Fibroblast of skin of left quadriceps (primary cell): ENCODE measurements at places on chromosomes 12 and 14.
A peak's percentile ranks its signal among the peaks of the same experiment; 100 is the strongest.

DNA sequence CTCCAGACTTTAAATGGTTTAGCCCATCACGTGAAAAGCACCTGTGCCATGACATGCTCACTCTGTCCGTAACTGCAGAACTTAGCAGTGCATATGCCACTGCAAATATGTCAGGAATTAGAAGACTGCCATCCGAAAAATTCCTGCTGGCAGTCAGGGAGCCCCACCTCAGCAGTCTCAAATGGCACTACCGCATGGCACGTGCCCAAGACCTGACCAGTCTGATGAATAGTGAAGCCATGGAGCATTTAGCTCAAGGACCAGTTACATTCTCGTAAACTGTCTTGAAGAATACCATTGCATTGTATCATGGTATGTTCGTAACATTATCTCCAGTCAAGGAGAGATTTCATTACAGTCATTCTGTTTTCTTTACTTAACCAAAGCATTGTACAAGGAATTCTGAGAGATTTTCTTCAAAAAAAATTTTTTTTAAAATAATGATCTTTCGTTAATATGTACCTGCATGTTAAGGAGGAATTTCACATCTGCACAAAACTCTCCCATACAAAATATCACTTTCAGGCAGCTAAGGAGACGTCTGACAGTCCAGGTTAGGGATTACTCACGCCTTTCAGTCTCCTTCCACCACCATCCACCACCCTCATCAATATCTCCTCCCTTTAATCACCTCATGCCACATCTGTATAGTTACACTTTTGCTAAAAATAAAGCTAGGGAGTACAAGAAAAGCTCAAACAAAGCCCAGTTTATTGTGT is 138.5 kb downstream of the ANO2 start:
- DNase-seq: no peak

GRCh38 chr12:106227641-106228319 is 20.0 kb downstream of the CKAP4 start:
- no peak for DNase-seq

GRCh38 chr12:63196168-63196567 is 45.2 kb upstream of the AVPR1A start:
- DNase-seq: no peak

GRCh38 chr12:117038023-117038680 is 61.1 kb downstream of the TESC start:
- DNase-seq: no peak

DNA sequence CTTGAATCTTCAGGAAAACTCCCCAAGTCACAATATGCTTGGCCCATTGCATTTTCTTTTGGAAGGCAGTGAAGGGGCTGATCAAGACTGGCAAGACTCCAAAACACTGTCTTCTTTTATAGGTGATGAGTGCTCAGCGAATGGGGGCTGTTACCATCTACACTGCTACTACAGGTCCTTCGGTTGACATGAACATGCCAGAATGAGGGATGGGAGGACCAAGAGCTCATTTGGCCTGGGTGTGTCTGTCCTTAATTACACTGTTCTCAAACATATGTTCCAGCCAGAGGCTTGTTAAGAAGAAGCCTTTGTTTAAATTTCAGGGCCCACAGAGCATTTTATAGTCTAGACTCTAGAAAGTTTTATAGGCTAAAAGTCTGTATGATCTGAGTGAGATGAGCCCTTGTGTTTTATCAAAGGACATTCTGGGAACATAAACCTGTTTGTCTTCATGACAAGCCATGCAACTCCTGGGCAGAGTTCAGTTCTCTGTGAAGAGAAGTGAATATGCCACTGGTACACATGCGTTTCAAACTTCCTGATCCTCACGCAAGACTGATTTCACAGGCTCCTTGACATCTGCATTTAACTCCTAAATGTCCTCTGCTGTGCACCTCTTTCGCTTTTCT is 4.7 kb upstream of the FAM234B start:
- no peak for DNase-seq

- DNase-seq: peak; percentile 81
These were observed 81.1 kb downstream of the PELI2 start for GRCh38 chr14:56199095-56199981.

GRCh38 chr12:110165540-110166159 is 41.5 kb downstream of the IFT81 start:
- no peak for DNase-seq

- no peak for DNase-seq
These were observed 8.7 kb upstream of the ZNF385A start for GRCh38 chr12:54393207-54393609.

- no peak for DNase-seq
These were observed 786 bp downstream of the RHEBL1 start for GRCh38 chr12:49068879-49069506.

- DNase-seq: no peak
These were observed 383.5 kb downstream of the ZFP36L1 start for GRCh38 chr14:68409387-68409786.

DNA sequence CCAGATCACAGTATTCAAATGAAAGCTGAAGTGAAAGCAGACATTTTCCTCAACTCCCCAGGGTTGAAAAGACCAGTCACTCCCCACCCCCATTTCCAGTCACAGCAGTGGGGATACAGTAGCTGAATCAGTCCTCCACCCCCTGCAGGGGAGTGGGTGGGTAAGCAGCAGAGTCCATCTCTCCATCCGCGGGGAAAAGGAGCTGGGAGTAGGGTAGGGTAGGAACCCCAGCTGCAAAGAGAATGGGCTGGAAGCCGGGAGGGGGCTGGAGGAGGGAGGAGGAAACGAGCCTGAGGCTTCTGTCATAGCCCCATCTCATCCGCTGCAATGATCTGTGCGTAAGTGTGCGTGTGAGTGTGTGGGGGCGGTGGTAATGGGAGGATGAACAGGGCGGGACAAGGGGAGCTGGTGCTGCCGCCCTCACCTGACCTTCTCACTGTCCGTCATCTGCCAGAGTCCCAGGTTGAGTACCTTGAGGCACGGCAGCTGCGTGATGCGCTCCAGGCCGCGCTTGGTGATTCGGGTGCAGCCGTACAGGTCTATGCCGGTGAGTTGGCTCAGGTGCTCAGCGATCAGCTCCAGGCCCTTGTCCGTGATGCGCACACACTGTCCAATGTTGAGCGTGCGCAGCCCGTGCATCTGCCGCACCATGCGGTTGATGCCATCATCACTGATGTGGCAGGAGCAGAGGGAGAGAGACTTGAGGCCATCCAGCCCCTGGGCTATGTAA is 1.8 kb downstream of the FBXL14 start:
- DNase-seq: no peak

GRCh38 chr14:67417633-67418032 is 5.7 kb upstream of the PLEK2 start:
- DNase-seq: no peak

GRCh38 chr12:25017336-25017735 is 68.4 kb upstream of the BCAT1 start:
- DNase-seq: no peak

DNA sequence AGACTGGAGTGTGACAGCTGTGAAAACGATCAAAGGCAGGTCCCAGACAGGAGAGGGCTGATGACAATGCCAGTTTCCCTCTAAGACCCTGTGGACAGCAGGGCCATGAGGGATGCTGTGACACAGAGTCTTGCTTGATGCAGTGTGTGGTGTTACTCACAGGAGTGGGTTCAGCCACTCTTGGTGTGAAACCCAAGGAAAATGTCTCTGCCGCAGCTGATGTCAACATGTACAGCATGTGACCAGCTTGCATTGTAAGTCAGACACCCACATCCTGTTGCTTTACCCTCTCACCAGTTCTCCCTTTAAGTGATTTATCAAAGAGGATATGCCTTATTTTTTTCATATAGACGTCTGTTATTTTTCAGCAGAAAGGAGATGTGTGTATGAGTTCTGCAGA is 268.6 kb downstream of the BTG1 start:
- DNase-seq: no peak

- DNase-seq: no peak
These were observed 22.2 kb upstream of the DAAM1 start for GRCh38 chr14:59166258-59166657.

DNA sequence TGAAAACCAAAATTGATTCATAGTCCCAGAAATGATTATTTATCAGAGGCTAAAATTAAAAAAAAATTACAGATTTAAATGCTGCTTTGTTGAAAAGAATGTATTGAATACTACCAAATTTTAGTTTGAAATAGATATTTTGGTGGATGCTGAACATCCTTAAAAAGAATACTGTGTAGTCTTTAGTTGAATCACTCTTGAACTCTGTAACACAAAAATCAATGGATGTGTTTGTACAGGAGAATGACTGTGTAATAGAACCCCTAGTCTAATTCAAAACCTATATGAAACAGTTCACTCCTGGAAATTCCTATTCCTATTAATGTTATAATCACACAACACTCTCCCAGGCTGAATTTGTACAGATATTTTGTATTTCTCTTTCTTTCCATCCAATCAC is 1.5 kb upstream of the TSPAN8 start:
- no peak for DNase-seq
